ENCODE measurements at places on chromosomes 2 and 18.

GRCh38 chr2:138727956-138728355 lies 52.2 kb downstream of the NXPH2 start:
- no peak for DNase-seq

DNA sequence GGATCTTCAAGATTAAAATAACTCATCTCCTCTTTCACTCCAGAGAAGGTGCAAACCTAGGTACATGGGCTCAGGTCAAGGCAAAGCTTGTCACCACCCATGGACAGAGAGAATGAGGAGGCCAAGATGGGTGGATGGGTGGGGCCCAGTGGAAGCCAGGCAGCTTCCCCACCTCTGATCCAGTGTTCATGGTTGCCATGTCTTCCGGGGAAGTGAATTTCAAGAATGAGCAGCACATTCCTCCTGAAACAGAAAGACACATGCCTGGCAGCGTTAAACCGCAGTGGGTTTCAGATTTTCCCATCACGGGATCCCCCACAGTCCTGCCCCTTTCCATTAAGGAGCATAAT lies 301.7 kb downstream of the EIPR1 start:
- DNase-seq: no peak

GRCh38 chr2:238227587-238228032 lies 12.2 kb downstream of the HES6 start:
- no peak for DNase-seq

DNA sequence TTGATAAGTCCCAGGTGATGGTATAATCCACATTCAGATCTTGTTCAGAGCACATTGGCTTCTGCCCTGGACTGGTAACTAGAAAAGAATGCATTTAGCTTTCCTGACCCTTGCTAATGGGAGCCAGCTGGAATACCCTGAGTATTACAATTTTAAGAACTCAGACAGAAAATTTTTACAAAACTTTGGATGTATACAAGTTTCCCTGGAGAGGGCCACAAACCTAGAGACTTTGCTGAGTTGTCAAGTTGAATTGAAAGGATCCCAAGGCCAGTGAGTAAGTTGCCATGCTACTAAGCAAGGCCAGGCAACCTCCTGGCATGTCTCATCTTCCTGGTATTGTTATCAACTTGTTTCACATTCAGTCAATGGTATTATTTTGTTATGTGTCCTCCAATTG lies 20.0 kb upstream of the NABP1 start:
- DNase-seq: no peak

DNA sequence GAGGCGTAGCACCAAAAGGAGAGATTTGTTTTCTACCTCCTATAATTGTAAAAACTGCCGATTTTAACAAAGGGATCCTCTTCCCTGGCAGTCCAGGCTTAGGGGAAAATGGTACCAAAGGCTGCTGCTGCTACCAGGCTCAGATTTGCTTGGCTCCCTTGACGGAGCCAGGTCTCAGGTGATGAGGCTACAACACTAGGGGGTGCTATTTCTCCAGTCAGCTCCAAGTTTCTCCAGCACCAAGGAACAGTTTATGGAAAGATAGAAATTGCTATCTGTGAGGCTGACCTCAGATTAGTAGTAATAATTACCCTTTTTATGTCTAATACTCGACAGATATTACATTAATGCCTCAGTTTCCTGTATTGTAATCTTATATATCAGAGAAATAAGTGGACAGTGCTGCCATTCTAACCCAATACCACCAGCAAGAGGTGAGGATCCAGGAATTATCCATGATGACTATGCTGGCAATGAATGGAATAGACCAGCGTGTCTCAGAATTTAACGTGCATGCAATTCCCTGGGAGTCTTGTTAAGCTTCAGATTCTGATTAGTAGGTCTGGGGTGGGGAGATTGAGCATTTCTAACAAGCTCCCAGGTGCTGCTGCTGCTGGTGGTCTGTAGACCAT lies 111.3 kb downstream of the ESCO1 start:
- peak; percentile 32 for DNase-seq

GRCh38 chr2:216646116-216646515 lies 12.9 kb downstream of the IGFBP2 start:
- DNase-seq: no peak

GRCh38 chr2:188404341-188405004 lies 112.8 kb downstream of the GULP1 start:
- DNase-seq: no peak

DNA sequence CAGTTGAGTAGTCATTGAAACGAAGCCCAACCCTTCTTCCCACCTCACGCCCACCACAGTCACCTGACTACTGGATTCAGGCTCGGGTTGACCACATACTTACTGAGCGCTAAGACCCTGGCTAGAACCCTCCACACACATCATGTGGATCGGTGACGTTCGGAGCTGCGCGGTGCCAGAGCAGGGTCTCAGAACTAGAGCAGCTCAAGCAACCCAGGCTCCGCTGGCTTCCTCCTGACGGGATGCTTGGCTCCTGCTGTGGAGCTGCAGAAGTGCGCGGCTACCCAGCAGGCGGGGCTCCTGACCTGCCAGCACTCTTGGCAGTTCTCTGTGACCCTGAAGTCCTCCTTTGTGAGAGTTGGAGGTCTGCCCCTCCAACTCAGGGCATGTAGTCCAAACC lies 90.6 kb upstream of the MBOAT2 start:
- DNase-seq: no peak

GRCh38 chr2:128408349-128409305 lies 90.0 kb upstream of the HS6ST1 start:
- DNase-seq: no peak

GRCh38 chr2:84870306-84870705 lies 10.6 kb downstream of the TRABD2A start:
- DNase-seq: no peak

- DNase-seq: no peak
Measured at GRCh38 chr2:113762377-113763118, 6.1 kb upstream of the SLC35F5 start.

GRCh38 chr18:56256659-56257058 lies 381.7 kb downstream of the TXNL1 start:
- no peak for DNase-seq

Measured in CD4-positive, alpha-beta T cell treated with Interleukin-12 subunit alpha and Interleukin-12 subunit beta, for 1 hour (primary cell).